ENCODE measurements at places on chromosomes 11 and 22. TPM values are rescaled to one million over a fixed set of nuclear protein-coding genes. Genes with fewer than 3 reads are reported as not detected.

The YPEL4 gene
- total RNA-seq, result 0.29 TPM

The B4GALNT4 gene
- 2.3 TPM for total RNA-seq

The P4HA3 gene
- total RNA-seq, result 43.8 TPM

The WNT11 gene
- not detected for total RNA-seq

The DMC1 gene
- total RNA-seq, result 0.96 TPM

The CKAP5 gene
- 72.6 TPM for total RNA-seq

The LRRC55 gene
- total RNA-seq, result not detected

The MEI1 gene
- 0.96 TPM for total RNA-seq

The PUS3 gene
- 14.7 TPM for total RNA-seq

The MSANTD4 gene
- total RNA-seq, result 18.6 TPM

Data from vein endothelial cell (primary cell).